ENCODE measurements at places on chromosomes 5 and 9. TPM values are rescaled to one million over a fixed set of nuclear protein-coding genes. Genes with fewer than 3 reads are reported as not detected.

FRMD3 gene
- 8.7 TPM for total RNA-seq

FAM193B gene
- 21.9 TPM for total RNA-seq

GFRA3 gene
- not detected for total RNA-seq

PLPP7 gene
- 8.9 TPM for total RNA-seq

DNA sequence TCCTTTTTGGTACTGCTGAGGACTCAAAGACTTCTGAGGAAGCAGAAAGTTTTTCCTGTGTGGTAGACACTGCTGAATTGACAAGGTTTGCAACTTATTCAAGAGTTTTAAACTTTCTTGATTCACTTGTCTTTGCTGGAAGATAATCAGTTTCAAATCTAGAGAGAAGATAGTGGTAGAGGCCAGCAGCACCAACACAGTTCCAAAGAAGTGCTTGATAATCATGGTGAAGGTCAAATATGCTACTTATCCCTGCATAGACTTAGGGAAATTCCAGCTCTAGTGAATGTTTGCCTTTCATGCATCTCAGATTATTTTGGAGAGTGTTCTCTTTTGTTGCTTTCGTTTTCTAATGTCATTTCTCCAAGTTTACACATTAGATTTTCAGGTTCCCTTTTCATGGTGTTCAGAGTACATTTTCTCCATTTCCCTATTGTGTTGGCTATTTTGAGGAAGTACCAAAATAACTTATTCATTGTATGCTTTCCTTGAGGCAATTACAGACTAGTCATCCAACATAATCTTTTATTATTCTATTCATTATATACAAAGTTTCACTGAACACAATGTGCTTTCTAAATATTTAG is 550 bp downstream of the IFNE start:
- peak overlapping the region; percentile 56 for H3K27ac ChIP-seq
- H3K27me3 ChIP-seq: no peaks in the 10 kb centered on the region
- H3K4me3 ChIP-seq: no peak overlapping the region
- DNase-seq: no peak

DNA sequence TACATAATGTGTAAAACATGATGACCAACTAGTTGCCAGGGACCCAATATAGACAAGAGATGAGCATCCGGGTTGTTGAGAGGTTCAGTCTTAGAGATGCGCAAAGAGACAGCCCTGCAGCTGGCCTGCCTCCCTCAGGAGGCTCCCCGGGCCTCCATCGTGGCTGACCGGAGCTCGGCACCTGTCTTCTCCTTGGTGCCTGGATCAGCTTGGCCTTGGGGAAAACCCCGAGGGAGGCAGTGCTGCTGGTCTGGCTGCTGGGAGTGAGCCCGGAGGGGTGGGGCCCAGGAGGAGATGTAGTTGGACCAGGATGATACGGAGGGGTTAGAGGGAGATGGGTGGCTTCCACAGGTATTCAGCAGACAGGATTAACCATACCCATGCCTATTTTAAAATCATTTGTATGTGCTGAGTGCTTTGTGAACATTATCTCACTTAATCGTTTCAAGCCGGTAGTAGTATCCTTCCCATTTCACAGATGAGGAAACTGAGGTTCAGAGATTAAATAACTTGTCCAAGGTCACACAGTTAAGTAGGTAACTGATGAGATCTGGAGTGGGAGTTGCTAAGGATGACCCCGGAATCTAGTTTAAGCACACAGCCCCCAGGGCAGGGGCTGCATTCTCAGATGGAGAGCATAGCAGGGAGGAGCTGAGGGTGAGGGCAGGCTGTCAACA is 173.8 kb downstream of the COL23A1 start:
- peaks cover 3% of the 10 kb centered on the region for H3K27me3 ChIP-seq
- DNase-seq: no peak
- no peak overlapping the region for H3K4me3 ChIP-seq
- H3K36me3 ChIP-seq: no peaks in the 10 kb centered on the region
- no peak overlapping the region for H3K27ac ChIP-seq
- no peaks in the 10 kb centered on the region for H3K4me1 ChIP-seq

GRCh38 chr9:99167119-99167518 is 54.6 kb downstream of the ALG2 start:
- no peak for DNase-seq
- no peaks in the 10 kb centered on the region for H3K36me3 ChIP-seq
- peaks cover 27% of the 10 kb centered on the region for H3K27me3 ChIP-seq

GRCh38 chr5:1008451-1009358 is at the start of gene NKD2:
Gene NKD2 (plus strand): TSS chr5:1008802. CDS start chr5:1009058, 256 bp downstream.
- H3K4me3 ChIP-seq: no peak within 1 kb of the TSS
- no peaks in the 10 kb centered on the region for H3K4me1 ChIP-seq
- no peak for DNase-seq

DNA sequence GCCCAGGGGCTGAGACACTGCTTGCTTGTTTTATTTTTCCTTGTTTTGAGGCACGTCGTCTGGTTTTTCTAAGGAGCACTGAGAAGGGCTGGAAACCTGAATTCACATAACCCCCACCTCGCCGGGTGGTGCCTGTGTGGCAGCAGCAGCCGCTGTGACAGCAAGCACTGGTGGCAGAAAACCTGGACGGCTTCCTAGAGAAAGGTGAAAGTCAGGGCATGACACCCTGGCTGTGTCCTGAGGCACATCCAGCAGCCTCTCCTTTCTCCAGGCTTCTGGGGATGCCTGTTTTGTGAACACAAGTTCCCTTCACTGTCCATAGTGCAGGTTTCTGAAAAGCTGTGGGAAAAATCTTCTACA is 29.2 kb downstream of the MRPL36 start:
- DNase-seq: no peak
- H3K27me3 ChIP-seq: peaks cover 20% of the 10 kb centered on the region
- no peaks in the 10 kb centered on the region for H3K4me1 ChIP-seq
- H3K36me3 ChIP-seq: no peaks in the 10 kb centered on the region
- H3K4me3 ChIP-seq: no peak overlapping the region

DNA sequence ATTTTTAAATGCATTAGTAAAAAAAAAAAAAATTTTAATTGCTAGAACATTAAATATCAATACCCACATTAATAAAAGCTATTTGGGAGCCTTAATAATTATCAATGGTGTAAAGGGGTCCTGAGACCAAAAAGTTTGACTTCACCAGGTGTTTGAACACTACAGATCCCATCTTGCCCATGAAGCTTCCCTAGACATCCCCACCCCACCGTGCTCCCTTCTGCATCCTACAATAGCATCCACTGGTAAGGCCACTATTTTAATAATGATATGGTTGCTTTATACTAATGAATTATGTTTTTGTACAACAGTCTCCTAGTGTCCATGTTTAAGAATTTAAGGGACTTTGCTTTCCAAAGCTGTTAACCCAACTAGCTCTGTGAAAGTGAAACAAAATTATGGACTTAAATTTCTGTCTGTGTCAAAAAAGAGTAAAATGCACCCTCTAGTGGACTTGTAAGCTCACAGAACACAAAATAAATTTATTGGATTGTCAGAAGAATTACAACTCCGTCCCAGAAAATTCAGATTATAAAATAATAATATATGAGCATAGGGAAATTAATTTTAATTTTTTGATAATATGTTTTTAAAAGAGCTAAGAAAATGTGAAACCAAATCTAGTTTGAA is 76.0 kb downstream of the ARL15 start:
- peak; percentile 47 for DNase-seq
- no peak overlapping the region for H3K27ac ChIP-seq
- H3K27me3 ChIP-seq: peaks cover 2% of the 10 kb centered on the region
- no peaks in the 10 kb centered on the region for H3K36me3 ChIP-seq

DNA sequence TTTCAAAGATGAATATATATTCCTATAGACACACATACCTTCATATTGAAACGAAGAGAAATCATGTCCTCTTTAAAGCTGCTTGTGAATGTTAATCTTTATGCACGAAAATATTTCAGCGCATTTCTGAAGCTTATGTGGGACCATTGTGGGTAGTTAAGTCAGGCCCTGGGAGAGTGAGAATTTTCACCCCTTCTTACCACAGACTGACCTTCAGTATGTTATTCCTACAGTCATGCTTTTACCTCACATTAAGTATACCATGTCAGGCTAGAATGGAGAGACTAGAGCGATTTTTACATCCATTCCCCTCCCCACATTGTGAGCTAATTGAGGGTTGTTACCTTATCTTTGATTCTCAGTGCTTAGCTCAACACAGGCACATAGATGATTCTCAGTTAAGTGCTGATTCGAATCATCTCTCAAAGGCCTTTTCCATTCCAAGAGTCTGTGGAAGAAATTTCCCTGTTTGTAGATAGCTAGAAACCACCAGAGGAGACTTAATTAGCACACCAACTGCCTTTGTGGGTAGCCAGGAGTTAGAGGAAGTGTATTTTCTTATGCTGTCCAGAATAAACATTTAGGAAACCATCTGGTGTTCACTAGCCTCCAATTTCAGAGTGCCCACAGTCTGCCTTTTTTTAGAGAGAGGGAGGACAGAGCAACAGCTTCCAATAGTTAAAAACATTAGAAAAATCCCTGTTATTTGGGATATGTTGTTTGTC is 110.5 kb downstream of the MEGF10 start:
- H3K4me1 ChIP-seq: no peaks in the 10 kb centered on the region
- no peak overlapping the region for H3K4me3 ChIP-seq
- DNase-seq: no peak

DNA sequence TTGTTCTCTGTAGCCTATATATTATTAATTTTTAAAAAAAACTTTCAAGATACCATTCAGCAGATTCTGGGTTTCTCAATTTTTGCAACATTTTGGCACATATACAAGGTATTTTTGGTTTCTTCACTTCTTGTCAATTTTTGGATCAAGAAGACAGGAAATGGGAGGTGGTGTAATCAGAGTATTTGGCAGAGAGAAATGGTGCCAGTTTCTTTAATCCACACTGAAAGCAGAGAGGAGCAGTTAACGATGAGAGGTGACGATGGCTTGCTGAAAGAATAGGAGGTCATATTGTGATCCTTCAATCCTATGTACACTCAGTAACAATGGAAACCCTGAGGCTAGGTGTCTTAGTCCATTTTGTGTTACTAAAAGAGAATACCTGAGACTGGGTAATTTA is 16.4 kb downstream of the NNT start:
- no peak overlapping the region for H3K4me3 ChIP-seq
- H3K27me3 ChIP-seq: no peaks in the 10 kb centered on the region
- H3K36me3 ChIP-seq: peaks cover 5% of the 10 kb centered on the region
- H3K4me1 ChIP-seq: peaks cover 5% of the 10 kb centered on the region
- DNase-seq: no peak

- DNase-seq: peak; percentile 69
- peak overlapping the region; percentile 82 for H3K4me3 ChIP-seq
- no peaks in the 10 kb centered on the region for H3K27me3 ChIP-seq
- H3K27ac ChIP-seq: peak overlapping the region; percentile 81
- peaks cover 74% of the 10 kb centered on the region for H3K4me1 ChIP-seq
These were observed 1.3 kb upstream of the ITGA2 start for GRCh38 chr5:52987711-52988331.

GRCh38 chr9:83432877-83433550 is 105.2 kb downstream of the FRMD3 start:
- no peak overlapping the region for H3K4me3 ChIP-seq
- no peak for DNase-seq
- H3K4me1 ChIP-seq: peaks cover 67% of the 10 kb centered on the region
- H3K36me3 ChIP-seq: no peaks in the 10 kb centered on the region
- H3K27ac ChIP-seq: no peak overlapping the region

DNA sequence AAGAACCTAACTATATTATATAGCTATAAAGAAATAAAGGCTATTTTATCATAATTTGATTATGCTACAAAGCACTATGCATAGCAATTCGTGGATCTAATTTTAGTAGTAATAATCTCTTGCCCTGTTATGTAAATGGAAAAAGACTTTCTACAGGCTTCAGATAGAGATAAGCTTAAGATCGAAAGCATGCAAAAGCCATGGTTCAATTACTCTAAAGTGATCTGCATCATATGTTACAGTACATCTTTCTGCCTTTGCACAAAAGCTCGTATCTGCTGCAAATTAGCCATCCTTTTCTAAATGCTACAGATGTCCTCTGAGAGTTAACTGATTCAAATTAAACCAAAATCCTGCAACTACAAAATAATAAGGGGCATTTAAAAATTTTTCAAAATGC is 234.8 kb upstream of the TMEM161B start:
- peaks cover 1% of the 10 kb centered on the region for H3K27me3 ChIP-seq
- H3K4me3 ChIP-seq: no peak overlapping the region
- no peaks in the 10 kb centered on the region for H3K36me3 ChIP-seq

- H3K27ac ChIP-seq: no peak overlapping the region
- H3K27me3 ChIP-seq: peaks cover 54% of the 10 kb centered on the region
These were observed 53.7 kb downstream of the PAX5 start for GRCh38 chr9:36980148-36980974.

DNA sequence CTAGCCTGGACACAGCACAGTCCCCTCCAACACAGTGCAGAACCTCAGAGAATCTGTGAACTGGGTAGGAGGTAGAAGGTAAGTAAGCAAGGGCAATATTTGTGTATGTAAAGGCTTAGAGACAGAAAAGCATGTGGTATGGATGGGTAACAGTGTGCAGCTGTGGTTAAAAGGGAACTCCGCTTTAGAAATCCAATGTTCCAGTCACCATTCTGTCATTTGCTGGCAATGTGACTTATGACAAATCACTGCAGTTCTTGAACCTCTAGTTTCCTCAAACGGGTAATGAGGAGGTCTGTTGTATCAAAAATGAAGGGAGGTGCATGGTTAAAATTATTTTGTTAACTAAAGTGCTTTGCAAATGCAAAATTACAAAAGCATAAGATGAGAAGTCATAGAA is 125.5 kb upstream of the IFNE start:
- peaks cover 88% of the 10 kb centered on the region for H3K4me1 ChIP-seq
- no peak for DNase-seq
- no peaks in the 10 kb centered on the region for H3K27me3 ChIP-seq
- no peak overlapping the region for H3K4me3 ChIP-seq

- no peak for DNase-seq
- no peaks in the 10 kb centered on the region for H3K36me3 ChIP-seq
- no peak overlapping the region for H3K4me3 ChIP-seq
- H3K27ac ChIP-seq: no peak overlapping the region
- H3K4me1 ChIP-seq: peaks cover 5% of the 10 kb centered on the region
- H3K27me3 ChIP-seq: peaks cover 41% of the 10 kb centered on the region
These were observed 28.8 kb downstream of the FAM163B start for GRCh38 chr9:133580419-133580738.

DNA sequence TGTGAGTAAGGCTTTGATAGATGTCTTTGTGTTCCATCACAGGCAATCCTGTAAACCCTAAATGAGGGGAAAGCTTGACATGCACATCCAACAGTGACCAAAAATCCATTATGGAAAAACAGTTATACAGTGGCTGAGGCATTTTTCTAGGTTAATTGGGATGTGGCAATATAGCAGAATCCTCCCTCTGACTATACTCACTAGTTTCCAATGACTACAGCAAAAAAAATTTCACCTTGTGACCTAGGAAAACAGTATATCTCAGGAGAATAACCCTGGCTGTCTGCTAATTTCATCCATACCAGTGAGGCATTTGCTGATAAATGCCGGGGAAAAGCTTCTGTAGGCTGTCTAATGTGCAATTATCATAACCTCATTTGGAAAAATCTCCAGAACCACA is 49.9 kb upstream of the SNCAIP start:
- peaks cover 33% of the 10 kb centered on the region for H3K4me1 ChIP-seq
- H3K36me3 ChIP-seq: 0 out of 2 replicates have a peak, but pooled peaks cover under 1% of the 10 kb centered on the region
- DNase-seq: peak; percentile 49
- H3K27ac ChIP-seq: peak overlapping the region; percentile 32

GRCh38 chr5:153617190-153617589 is 126.7 kb downstream of the GRIA1 start:
- H3K4me3 ChIP-seq: no peak overlapping the region
- peak; percentile 49 for DNase-seq
- peak overlapping the region; percentile 77 for H3K27ac ChIP-seq
- peaks cover 2% of the 10 kb centered on the region for H3K27me3 ChIP-seq
- peaks cover 69% of the 10 kb centered on the region for H3K4me1 ChIP-seq
- no peaks in the 10 kb centered on the region for H3K36me3 ChIP-seq

GRCh38 chr5:101783241-101784013 is 512.7 kb downstream of the SLCO4C1 start:
- no peak for DNase-seq
- no peak overlapping the region for H3K4me3 ChIP-seq
- no peaks in the 10 kb centered on the region for H3K27me3 ChIP-seq
- H3K4me1 ChIP-seq: no peaks in the 10 kb centered on the region
- H3K36me3 ChIP-seq: no peaks in the 10 kb centered on the region
